Activated CD4-positive, alpha-beta T cell treated with anti-CD3 and anti-CD28 coated beads, Interleukin-2, Interleukin-6, amounts not matched to agents 100 ng/mL and 50 ng/mL, durations not matched to agents 16 hours and 8 hours (primary cell): ENCODE measurements at places on chromosomes 6 and 20.

DNA sequence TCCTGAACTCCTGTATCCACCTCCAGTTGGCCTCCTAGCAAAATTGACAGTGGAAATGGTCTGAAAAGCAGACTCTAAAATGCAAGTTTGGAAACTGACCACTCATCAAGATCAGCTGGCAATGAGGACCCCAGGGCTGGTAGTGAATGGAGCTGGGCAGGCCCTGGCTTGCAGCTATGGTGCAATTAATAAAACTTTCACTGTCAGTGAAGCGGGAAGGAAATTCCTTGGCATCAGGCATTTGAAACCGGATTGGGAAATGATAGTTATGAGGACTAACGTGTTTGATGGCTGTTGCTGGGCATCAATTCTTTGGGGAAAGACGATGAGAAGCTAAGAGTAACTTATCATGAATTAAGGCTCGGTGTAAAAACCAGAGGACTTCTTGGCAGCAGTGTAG, 19.1 kb downstream of the SIRPB1 start:
- DNase-seq, result no peak

DNA sequence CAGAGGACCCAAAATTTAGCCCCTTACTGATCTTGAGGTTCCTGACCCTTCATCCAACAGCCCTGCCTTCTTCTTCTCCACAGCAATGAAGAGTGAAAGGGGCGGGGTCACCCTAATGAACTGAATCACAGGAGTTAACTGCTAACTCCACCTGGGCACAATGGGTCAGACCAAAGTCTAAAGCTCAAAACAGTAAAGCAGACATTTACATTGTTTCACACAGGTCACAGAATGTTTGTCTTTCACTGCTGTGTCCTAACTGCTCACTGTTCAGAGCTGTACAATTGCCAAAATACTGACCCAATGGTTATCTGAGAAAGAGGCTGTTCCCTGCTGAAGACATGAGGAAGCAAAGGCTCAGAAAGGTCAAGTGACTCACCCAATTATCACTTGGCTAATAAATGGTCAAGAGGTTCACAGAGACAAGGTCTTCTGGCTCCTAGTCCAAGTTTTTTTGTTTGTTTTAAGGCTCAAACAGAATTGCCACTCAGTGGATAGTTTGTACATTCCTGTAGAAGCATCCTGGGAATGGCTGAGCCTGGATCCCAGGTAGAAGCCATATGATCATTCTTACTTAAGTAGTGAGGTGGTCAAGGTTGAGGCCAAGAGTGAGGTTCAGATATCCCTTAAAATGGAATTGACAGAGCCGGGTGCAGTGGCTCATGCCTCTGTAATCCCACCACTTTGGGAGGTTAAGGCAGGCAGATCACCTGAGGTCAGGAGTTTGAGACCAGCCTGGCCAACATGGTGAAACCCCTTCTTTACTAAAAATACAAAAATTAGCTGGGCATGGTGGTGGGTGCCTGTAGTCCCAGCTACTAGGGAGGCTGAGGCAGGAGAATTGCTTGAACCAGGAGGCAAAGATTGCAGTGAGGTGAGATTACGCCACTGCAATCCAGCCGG, 35.1 kb upstream of the FAM83C start:
- DNase-seq, result no peak

DNA sequence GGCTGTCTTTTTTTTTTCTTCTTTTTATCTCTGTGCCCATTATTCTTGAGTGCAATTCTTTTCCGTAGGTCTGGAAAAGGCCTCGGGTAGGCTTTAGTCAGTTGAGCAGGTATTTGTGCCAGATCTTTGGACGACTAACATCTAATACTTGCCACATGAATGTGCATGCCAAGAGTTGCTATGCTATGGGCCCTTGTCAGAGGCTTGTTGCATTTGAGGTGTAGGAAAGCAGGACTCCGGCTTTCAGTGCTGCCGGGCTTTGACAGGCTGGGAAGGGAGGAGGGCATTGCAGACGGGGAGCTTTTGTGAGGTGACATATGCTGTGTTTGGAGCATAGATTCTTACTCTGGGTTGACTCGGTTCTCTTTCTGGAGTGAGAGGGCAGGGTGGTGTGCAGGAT, 10.2 kb downstream of the LRRC1 start:
- no peak for DNase-seq

DNA sequence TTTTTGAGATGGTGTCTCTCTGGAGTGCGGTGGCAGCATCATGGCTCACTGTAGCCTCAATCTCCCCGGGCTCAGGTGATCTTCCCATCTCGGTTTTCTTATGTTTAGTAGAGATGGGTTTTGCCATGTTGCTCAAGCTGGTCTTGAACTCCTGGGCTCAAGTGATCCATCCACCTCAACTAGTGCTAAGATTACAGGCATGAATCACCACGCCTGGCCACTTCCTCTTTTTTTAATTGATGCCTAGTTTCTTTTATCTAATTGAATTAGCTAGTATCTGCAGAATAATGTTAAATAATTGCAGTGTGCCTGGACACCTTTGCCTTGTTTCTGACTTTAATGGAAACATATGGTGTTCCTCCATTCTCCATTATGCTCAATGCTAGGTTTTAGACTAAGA, 38.4 kb upstream of the SLC22A16 start:
- DNase-seq, result no peak

DNA sequence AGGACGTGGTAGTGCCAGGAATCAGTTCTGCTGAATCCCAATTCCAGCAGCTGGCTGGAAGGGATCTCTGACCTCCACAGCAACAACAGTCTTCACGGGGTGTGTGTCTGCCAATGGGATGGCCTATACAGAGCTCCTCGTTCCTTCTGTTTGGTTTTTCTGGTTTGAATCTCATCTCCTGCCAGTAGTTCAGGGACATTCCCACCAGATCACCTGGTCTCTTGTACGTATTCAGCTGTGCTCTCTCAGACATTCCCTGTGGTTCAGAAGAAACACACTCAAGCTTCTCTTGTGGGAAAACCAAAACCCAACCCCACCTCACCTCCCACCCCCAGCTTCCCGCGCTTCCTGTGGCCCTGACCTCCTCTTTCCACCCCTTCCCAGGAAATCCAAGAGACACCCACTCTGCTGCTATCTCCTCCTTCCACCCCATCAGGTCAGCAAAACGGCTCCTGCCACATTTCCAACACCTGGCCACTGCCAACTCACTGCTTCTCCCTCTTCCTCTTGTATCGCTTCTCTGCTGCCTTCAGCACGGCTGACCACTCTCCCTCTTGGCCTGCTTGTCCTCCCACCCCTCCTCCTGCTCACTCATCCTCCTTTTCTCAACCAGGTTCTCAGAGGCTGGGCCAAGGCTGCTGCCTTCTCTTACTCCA, 63.3 kb upstream of the PTGIS start:
- DNase-seq, result no peak

GRCh38 chr20:32036716-32037485, 15.1 kb upstream of the HCK start:
- no peak for DNase-seq

DNA sequence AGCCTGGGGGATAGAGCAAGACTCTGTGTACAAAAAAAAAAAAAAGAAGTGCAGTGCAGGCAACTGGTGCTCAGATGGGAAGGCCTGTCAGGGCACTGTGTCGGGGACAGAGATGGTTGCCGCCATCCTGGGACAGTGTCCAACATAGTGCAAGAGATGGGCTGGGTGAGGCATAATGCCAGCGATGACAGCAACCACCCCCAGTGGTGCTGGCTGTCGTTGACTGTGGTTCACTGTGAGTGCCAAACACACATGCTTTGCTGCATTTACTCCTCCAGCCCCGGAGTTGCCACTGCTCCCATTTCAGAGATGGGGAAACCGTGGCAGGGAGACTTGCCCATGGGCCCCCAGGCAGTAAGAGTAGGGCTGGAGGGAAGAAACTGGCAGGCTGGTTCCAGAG, 5.2 kb upstream of the C20orf203 start:
- DNase-seq, result no peak

DNA sequence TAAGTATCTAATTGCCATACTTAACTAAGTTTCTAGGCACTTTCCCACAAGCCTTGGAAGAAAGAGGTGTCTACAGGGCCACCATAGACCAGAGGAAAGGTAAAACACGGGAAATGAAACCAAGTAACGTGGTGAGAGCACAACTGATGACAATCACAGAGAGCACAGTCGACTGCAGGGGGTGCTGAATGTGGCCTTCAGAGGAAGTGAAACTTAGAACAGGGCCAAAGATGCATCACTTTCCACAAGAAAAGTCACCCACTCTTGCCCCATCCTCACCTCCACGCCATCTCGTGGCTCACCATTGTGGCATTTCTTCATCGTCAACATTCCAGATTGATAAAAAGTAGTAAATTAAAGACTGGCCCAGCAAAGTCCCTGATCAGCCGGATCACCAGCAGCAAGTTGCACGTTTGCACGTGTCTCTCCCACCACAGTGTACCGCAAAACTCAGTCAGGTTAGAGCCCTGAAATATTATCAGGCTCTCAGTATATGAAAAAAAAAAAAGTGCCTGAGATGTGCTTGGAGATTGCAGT, 31.4 kb downstream of the HIVEP2 start:
- DNase-seq, result peak; percentile 90
